Activated CD8-positive, alpha-beta T cell treated with anti-CD3 and anti-CD28 coated beads for 36 hours (primary cell): ENCODE measurements at places on chromosomes 16 and 17. TPM values are rescaled to one million over a fixed set of nuclear protein-coding genes. Genes with fewer than 3 reads are reported as not detected.

DNA sequence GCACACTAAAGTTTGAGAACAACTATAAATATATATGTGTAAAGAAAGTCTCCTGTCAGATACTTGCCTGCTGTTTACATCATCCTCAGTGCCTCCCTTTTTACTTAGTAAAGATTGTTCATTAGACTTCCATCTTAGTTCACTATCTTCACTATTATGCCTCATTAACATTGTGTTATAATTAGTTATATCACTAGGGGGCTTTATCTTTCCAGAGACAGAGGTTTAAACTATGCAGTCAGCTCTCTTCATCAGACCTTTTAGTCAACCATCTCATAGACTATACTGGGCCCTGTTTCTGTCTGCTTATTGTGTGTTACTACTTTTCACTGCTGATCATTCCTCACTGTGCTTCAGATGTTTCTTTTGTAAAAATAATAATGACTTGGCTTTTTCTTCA, 630.8 kb upstream of the KIF2B start:
- no peak overlapping the region for H3K27ac ChIP-seq
- no peaks in the 10 kb centered on the region for H3K4me1 ChIP-seq
- DNase-seq, result no peak
- no peaks in the 10 kb centered on the region for H3K36me3 ChIP-seq
- H3K4me3 ChIP-seq, result no peak overlapping the region
- H3K27me3 ChIP-seq, result no peaks in the 10 kb centered on the region

DNA sequence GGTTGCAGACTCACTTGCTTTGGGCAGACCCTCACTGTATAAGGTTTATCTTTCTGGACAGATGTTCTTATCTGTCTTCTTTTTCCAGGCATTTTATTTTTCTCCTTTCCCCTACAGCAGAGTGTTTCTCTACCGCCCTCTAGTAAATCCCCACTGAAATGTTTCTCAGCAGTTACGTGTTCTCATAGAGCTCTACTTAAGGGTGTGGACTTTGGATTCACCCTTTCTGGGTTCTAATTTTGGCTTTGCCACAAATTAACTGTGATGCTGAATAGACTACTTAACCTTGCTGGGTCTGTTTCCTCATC, 2.0 kb downstream of the ADAT1 start:
- H3K4me3 ChIP-seq, result peak overlapping the region; percentile 97
- H3K27me3 ChIP-seq, result no peaks in the 10 kb centered on the region
- peaks cover 51% of the 10 kb centered on the region for H3K4me1 ChIP-seq
- H3K36me3 ChIP-seq, result peaks cover 41% of the 10 kb centered on the region
- H3K27ac ChIP-seq, result peak overlapping the region; percentile 96

- H3K4me1 ChIP-seq, result peaks cover 4% of the 10 kb centered on the region
- H3K27me3 ChIP-seq, result no peaks in the 10 kb centered on the region
- no peak overlapping the region for H3K4me3 ChIP-seq
- no peak overlapping the region for H3K27ac ChIP-seq
Measured at GRCh38 chr16:534856-535445, 7.4 kb downstream of the CAPN15 start.

- DNase-seq, result no peak
- H3K27me3 ChIP-seq, result no peaks in the 10 kb centered on the region
- H3K4me3 ChIP-seq, result no peak overlapping the region
- H3K27ac ChIP-seq, result no peak overlapping the region
- no peaks in the 10 kb centered on the region for H3K4me1 ChIP-seq
Measured at GRCh38 chr17:30219315-30219714, 16.2 kb downstream of the SLC6A4 start.

GRCh38 chr16:969508-970385, 1.0 kb downstream of the LMF1 start:
- peak overlapping the region; percentile 78 for H3K4me3 ChIP-seq
- H3K27me3 ChIP-seq, result no peaks in the 10 kb centered on the region
- peaks cover 13% of the 10 kb centered on the region for H3K4me1 ChIP-seq
- H3K36me3 ChIP-seq, result peaks cover 16% of the 10 kb centered on the region

DNA sequence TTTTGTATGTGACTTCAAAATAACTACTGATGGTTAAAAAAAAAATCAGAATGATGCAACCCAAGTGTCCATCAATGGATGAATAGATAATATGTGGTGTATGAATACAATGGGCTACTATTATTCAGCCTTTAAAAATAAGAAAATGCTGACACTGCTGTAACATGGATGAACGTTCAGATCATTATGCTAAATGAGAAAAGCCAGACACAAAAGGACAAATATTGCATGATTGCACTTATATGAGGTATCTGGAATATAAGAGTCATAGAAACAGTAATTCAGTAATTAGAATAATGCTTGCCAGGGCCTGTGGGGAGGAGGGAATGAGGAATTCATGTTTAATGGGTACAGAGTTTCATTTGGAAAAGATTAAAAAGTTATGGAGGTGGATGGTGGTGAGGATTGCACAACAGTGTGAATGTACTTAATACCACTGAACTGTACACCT, 25.4 kb downstream of the TENT4B start:
- H3K36me3 ChIP-seq, result peaks cover 9% of the 10 kb centered on the region
- H3K27me3 ChIP-seq, result no peaks in the 10 kb centered on the region
- DNase-seq, result no peak
- H3K27ac ChIP-seq, result peak overlapping the region; percentile 5

DNA sequence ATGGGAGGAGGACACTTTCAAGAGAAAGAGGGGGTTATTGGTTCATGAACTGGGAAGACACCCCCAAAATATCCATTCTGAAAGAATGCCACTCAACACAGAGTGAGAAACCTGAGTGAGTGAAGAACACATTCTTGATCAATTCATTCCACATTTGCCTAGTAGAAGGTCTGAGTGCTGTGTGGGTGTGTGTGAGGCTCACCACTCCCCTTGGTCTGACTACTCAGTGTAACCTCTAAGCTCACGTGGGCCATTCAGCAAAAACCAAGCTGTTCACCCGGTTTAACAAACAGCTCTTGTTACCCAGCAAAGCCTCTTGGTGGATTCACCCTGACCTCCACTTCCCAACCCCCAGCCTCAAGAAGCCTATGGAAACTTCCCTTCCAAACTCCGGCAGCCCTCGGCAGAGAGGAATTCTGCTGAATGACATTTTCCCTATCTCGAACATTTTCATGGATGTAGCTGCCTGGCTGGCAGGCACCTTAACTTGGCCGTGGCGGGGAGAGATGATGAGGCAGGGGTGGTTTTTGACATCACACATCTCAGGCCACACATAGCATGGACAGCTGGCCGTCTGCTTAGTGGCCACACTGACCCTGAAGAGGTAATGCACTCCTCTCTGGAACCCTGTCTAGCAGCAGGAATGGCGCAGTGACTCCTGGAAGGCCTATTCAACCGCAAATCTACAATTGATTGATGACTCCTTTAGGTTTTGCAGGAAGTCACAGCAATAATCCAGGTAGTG, 11.6 kb downstream of the ST6GALNAC1 start:
- no peak overlapping the region for H3K27ac ChIP-seq
- no peaks in the 10 kb centered on the region for H3K4me1 ChIP-seq
- no peaks in the 10 kb centered on the region for H3K36me3 ChIP-seq
- no peak overlapping the region for H3K4me3 ChIP-seq
- H3K27me3 ChIP-seq, result no peaks in the 10 kb centered on the region
- DNase-seq, result no peak

GRCh38 chr17:933312-934073, 46.1 kb downstream of the NXN start:
- no peak overlapping the region for H3K4me3 ChIP-seq
- no peaks in the 10 kb centered on the region for H3K36me3 ChIP-seq
- peaks cover 2% of the 10 kb centered on the region for H3K27me3 ChIP-seq
- no peak overlapping the region for H3K27ac ChIP-seq

GRCh38 chr16:85928401-85928820, 29.4 kb downstream of the IRF8 start:
- no peaks in the 10 kb centered on the region for H3K27me3 ChIP-seq
- no peak for DNase-seq
- peaks cover 61% of the 10 kb centered on the region for H3K4me1 ChIP-seq
- H3K36me3 ChIP-seq, result peaks cover 9% of the 10 kb centered on the region
- no peak overlapping the region for H3K27ac ChIP-seq

GRCh38 chr17:11618861-11619566, 20.7 kb downstream of the DNAH9 start:
- no peaks in the 10 kb centered on the region for H3K4me1 ChIP-seq
- H3K4me3 ChIP-seq, result no peak overlapping the region
- H3K27ac ChIP-seq, result no peak overlapping the region
- no peaks in the 10 kb centered on the region for H3K36me3 ChIP-seq
- no peaks in the 10 kb centered on the region for H3K27me3 ChIP-seq

DNA sequence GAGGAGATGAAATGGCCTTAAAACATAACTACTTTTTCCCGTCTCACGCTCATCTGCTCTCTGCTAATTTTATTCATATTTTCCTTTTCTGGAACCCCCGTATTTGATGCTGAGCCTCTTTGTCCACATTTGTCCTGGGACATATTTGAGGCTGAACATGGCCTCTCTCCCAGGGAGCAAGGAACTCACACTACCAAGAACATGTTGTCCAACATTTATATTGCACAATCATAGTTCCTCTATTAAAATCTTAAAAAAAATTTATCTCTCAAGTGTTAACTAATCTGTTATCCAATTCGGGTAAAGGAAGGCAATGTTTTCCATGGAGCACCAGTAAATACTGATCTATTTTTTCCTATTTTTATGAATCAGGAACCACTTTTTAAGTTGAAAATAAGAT, 60.2 kb downstream of the CMC2 start:
- H3K36me3 ChIP-seq, result no peaks in the 10 kb centered on the region
- DNase-seq, result no peak
- no peak overlapping the region for H3K4me3 ChIP-seq
- no peak overlapping the region for H3K27ac ChIP-seq

DNA sequence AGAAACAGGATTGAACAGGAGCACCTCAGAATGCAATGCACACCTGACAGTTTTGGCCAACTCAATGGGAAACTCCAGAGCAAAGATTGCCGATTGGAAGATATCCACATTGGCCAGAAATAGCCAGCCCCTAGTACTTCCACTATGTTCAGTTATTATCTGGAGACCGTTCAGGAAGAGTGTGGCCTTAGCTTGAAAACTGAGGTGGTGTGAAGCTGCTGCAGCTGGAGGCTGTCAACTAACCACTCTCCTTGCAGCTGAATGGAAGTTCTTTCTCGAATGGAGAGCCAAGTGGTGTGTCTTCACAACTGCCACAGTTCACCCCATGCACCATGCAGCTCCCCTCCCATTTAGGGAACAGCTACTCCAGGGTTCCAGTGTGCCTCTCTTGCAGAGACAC, 61.9 kb upstream of the DHX40 start:
- no peak for DNase-seq
- H3K27ac ChIP-seq, result no peak overlapping the region
- H3K27me3 ChIP-seq, result no peaks in the 10 kb centered on the region
- H3K36me3 ChIP-seq, result no peaks in the 10 kb centered on the region
- H3K4me3 ChIP-seq, result no peak overlapping the region
- no peaks in the 10 kb centered on the region for H3K4me1 ChIP-seq

GRCh38 chr17:17682737-17683680, 1.8 kb downstream of the RAI1 start:
- peaks cover 39% of the 10 kb centered on the region for H3K4me1 ChIP-seq
- peak; percentile 87 for DNase-seq
- H3K27ac ChIP-seq, result peak overlapping the region; percentile 88
- H3K4me3 ChIP-seq, result peak overlapping the region; percentile 80
- no peaks in the 10 kb centered on the region for H3K27me3 ChIP-seq
- peaks cover 3% of the 10 kb centered on the region for H3K36me3 ChIP-seq

GRCh38 chr17:63834431-63835166, 7.1 kb upstream of the FTSJ3 start:
- H3K4me3 ChIP-seq, result no peak overlapping the region
- DNase-seq, result peak; percentile 61
- peaks cover 56% of the 10 kb centered on the region for H3K36me3 ChIP-seq
- no peaks in the 10 kb centered on the region for H3K27me3 ChIP-seq

DNA sequence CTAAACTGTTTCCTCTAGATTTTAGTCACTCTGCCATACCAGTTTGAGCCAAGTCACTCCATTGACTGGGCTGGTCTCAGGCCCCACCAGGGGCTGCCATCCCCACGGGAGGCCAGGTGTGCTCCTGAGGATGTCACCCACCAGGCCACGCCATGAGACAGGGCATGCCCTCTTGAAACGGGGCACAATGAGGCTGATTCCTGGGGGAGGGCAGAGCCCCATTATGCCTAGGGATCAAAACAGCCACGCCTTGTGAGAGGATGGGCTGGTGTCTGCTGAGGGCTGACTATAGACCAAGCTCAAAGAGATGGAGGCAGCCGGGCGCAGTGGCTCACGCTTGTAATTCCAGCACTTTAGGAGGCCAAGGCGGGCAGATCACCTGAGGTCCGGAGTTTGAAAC, 21.5 kb downstream of the GINS2 start:
- no peak for DNase-seq
- no peak overlapping the region for H3K4me3 ChIP-seq

GRCh38 chr17:53390575-53390974, 432.2 kb upstream of the KIF2B start:
- H3K27me3 ChIP-seq, result no peaks in the 10 kb centered on the region
- no peaks in the 10 kb centered on the region for H3K4me1 ChIP-seq
- no peak overlapping the region for H3K27ac ChIP-seq
- no peak for DNase-seq

DNA sequence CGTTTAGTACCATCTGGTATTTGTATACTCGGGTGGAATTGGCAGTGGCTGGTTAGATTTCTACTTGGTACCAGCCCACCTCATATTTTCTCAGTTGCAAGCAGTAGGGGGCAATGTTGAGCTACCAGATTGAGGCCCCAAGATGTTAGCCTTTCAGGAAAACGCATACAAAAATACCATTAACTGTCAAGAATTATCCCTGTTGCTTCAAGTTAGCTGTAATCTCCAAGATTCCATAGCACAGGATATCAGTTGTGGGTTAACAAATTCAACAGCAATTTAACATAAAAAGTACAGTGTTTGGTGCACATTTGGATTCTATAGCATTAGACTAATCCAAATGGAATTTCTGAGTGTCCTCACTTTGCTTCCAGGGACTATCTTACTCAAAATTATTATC, 188.2 kb downstream of the FTO start:
- no peaks in the 10 kb centered on the region for H3K27me3 ChIP-seq
- peaks cover 2% of the 10 kb centered on the region for H3K36me3 ChIP-seq
- peak; percentile 72 for DNase-seq

- no peak overlapping the region for H3K27ac ChIP-seq
- H3K27me3 ChIP-seq, result no peaks in the 10 kb centered on the region
- no peak for DNase-seq
- H3K4me1 ChIP-seq, result no peaks in the 10 kb centered on the region
- H3K36me3 ChIP-seq, result no peaks in the 10 kb centered on the region
Measured at GRCh38 chr16:58999762-59000161, 265.6 kb upstream of the GOT2 start.

DNA sequence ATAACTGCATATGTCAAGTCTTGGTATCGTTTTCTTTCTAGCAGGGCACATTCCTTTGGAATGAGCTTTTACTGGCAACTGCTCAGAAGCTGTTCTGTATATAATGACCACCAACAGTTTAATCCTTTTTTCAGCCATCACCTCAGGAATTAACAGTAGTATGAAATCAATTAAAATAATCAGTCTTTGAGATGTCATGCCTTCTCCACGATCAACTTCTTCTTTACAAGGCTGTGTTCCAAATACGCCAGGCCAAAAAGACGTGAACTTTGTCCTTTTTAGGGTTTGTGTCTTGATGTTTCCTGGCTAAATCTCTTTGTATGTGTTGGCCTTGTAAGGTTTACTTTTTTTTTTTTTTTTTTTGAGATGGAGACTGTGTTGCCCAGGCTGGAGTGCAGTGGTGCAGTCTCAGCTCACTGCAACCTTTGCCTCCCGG, 54.9 kb downstream of the ABCC1 start:
- H3K4me3 ChIP-seq, result no peak overlapping the region
- no peak for DNase-seq
- H3K36me3 ChIP-seq, result peaks cover 39% of the 10 kb centered on the region

- no peaks in the 10 kb centered on the region for H3K27me3 ChIP-seq
- peaks cover 48% of the 10 kb centered on the region for H3K4me1 ChIP-seq
- no peak overlapping the region for H3K4me3 ChIP-seq
- peaks cover 7% of the 10 kb centered on the region for H3K36me3 ChIP-seq
Measured at GRCh38 chr17:39653662-39654331, 11.4 kb upstream of the TCAP start.

The COQ9 gene
- 39.6 TPM for total RNA-seq

The TMEM238L gene
- total RNA-seq, result not detected

The LRRC46 gene
- total RNA-seq, result 0.67 TPM

The KRT15 gene
- not detected for total RNA-seq

The XYLT1 gene
- 8.9 TPM for total RNA-seq

The MARVELD3 gene
- not detected for total RNA-seq
